T-helper 22 cell (primary cell): ENCODE measurements at places on chromosomes 2 and 18.

DNA sequence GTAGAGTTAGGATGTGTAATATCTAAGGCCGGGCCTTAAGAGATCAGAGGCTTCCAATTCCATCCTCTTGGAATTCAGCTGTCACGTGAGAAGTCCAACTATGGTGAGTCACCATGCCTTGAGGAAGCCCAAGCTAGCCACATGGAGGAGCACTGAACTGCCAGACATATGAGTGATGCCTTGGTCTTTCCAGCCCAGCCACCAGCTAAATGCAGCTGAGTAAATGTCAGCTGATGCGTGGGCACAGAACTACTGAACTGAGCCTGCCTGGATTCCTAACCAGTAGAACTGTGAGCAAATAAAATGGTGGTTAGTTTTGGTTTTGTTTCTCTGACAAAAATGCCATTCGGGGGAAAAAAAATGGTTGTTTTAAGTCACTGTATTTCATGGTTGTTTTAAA lies 153.7 kb upstream of the SERTAD2 start:
- DNase-seq: no peak

GRCh38 chr18:832085-832681 lies 20.1 kb upstream of the YES1 start:
- no peak for DNase-seq

GRCh38 chr2:135728064-135728743 lies 13.5 kb upstream of the UBXN4 start:
- DNase-seq: no peak

- no peak for DNase-seq
Measured at GRCh38 chr2:53960476-53960875, 10.3 kb downstream of the PSME4 start.

- DNase-seq: peak; percentile 29
Measured at GRCh38 chr2:190533968-190534309, 583 bp downstream of the NEMP2 start.

DNA sequence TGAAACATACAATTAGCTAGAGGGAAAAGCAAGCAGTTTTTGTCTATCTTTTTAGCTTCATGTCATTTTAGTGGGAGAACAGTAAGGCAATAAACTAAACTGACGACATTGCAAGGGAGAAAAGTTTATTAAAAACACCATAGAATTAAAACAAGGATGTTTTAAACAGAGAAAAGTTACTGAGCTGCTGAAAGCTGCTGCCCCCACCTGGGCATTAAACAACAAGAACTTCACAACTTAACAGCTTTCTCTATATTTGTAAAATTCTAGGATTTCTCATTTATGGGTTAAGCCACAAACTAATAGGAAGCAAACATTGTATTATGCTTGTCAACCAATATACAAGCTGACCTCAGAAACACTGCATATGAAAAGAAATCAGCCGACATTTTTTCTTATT lies 289.2 kb downstream of the ERBB4 start:
- DNase-seq: no peak

DNA sequence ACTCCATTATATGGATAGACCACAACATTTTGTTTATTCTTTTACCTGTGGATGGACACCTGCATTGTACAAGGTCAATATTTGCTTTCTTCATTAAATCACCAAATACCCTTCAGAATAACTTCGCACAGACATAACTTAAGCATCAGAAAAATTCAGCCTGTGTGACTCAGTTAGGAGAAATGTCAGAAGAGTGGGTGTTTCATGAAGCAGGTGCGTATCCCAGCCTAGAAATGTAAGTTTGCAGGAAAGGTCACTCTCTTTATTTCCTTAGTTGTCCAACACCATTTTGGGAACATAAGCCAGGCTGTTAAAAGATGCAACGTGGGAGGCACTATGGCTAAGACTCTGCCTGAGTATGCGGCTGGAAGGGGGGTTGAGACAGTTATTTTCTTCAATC lies 48.6 kb upstream of the FHL2 start:
- DNase-seq: no peak

- no peak for DNase-seq
Measured at GRCh38 chr2:113012436-113013335, 7.4 kb downstream of the IL36A start.
